Type B pancreatic cell (in vitro differentiated cells): ENCODE measurements at places on chromosomes 11 and 22. TPM values are rescaled to one million over a fixed set of nuclear protein-coding genes. Genes with fewer than 3 reads are reported as not detected.
A peak's percentile ranks its signal among the peaks of the same experiment; 100 is the strongest.

DNA sequence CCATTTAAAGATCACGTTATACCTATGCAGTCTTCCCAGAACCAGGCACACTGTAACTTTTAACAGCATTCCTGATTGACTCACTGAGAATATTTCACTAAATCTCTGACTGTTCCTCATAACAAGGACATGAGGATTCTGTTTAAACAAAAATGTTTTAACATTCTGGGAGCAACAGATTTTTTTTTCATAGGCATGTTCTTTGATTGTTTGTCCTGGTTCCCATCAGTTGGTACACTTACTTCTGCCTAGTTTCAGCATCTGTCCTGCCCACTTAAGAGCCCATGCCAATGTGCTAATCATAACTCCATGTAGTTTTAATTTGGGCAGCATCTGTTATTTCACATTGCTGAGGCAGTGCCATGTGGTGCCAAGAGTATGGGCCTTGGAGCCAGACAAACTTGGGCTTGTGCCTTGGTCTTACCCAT is 138.5 kb upstream of the CTSC start:
- no peaks in the 10 kb centered on the region for H3K4me1 ChIP-seq
- no peak overlapping the region for H3K27ac ChIP-seq
- DNase-seq = no peak

DNA sequence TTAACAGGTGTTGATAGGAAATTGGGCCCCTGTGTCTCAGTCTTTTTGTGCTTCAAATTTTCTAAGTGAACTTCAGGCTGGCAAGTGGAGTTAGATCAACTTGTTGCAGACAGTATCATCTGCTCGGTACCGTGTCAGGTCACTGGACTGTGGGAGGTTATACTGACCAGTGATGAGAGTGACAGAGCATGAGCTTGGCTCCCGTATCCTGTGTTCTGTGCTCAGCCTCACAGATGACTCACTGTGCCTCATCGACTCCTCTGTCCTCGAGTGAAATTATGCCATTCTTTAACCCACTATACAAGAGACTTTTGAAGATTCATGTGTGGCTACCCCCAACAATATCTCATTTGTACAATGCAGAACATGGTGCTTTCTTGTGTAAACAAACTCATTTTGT is 7.9 kb downstream of the GRAP2 start:
- H3K4me3 ChIP-seq = no peak overlapping the region
- H3K27ac ChIP-seq = no peak overlapping the region
- peaks cover 2% of the 10 kb centered on the region for H3K4me1 ChIP-seq
- peaks cover 22% of the 10 kb centered on the region for H3K27me3 ChIP-seq
- no peaks in the 10 kb centered on the region for H3K36me3 ChIP-seq
- no peak for DNase-seq

DNA sequence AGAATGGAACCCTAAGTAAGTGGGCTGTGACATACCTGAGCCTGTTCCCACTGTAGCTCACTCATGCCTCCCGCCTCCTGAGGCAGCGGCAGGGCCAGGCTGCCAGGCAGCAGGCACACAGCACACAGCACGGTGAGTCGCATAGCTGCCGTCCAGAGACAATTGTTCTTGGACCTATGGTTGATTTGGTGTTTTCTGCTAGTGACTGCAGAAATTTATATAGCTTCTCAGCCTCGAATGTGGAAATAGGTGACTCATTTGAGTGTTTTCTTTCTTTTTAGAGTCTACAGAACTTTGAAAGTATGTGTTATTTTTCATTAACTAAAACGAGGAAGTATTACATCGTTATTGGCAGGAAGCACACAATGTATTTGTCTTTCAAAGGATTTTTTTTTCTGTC is at the start of gene MMP7:
TSS of gene MMP7 (minus strand) at position 190 of the 400 bp plus-strand sequence. CDS start at position 143, 47 bp downstream.
- no peak within 1 kb of the TSS for H3K27ac ChIP-seq
- DNase-seq = no peak
- no peaks in the 10 kb centered on the region for H3K27me3 ChIP-seq
- H3K4me1 ChIP-seq = no peaks in the 10 kb centered on the region
- H3K4me3 ChIP-seq = no peak within 1 kb of the TSS
- no peaks in the 10 kb centered on the region for H3K36me3 ChIP-seq

DNA sequence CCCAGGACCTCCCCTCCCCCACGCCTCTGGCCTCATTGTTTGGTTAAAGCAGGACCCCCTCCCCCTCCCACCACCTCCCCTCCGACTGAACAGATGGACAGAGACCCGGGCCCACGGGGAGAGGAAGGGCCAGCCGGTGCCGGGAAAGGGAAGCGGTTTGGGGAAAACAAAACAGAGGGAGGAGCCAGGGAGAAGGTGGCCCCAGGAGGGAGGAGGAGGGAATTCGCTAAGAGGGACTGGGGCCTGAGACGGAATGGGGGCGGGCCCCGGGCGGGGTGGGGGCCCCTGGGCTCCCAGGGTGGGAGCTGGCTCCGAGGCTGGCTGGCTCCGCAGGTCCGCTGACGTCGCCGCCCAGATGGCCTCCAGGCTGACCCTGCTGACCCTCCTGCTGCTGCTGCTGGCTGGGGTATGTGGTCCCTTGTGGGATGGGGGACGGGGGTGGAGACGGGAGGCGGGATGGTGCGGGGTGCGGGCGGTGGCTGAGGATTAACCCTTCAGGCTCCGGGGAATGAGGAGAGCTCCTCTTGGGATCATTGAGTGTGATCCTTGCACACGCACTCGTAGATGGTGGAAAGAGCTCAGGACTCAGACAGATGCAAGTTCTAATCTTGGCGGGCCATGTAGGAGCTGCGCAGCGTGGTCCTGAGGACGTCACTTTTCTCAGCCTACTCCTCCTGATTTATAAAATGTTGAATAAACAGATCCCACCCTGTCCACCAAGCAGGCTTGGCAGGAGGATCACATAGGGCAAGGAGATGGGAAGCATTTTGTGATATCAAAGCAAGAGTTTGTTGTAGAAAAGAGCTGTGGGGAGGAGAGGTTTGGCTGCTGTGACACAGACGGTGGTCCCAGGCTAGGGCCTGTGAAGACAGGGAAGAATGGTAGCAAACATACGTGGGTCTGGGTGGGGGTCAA is 688 bp downstream of the SERPING1 start:
- H3K4me3 ChIP-seq = peak overlapping the region; percentile 86
- H3K36me3 ChIP-seq = peaks cover 3% of the 10 kb centered on the region
- DNase-seq = peak; percentile 84
- H3K27ac ChIP-seq = peak overlapping the region; percentile 91
- H3K4me1 ChIP-seq = peaks cover 40% of the 10 kb centered on the region

DNA sequence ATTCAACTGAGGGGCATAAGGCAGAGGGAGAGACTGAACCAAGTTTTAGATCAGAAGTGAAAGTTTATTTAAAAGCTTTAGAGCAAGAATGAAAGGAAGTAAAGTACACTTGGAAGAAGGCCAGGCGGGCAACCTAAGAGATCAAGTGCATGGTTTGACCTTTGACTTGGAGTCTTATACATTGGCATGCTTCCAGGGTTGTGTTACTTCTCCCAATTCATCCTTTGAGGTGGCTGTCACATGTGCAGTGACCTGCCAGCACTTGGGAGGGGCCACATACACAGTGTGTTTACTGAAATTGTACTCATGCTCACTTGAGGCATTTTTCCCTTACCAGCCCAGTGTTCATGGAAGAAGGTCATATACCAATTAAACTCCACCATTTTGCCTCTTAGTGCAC is 30.4 kb downstream of the CYP2R1 start:
- H3K36me3 ChIP-seq = peaks cover 8% of the 10 kb centered on the region
- no peak overlapping the region for H3K4me3 ChIP-seq
- H3K27ac ChIP-seq = no peak overlapping the region

DNA sequence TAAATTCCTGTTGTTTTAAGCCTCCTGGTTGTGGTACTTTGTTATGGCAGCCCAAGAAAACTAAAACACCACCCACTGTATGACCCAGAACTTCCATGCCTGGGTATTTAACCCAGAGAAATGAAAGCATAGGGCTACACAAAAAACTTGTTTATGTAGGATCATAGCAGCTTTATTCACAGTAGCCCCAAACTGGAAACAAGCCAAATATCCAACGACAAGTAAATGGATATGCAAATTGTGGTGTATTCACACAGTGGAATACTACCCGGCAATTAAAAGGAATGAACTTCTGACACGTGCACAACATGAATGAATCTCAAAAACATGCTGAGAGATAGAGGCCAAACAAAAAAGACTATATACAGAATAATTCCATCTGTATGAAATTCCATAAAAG is 62.2 kb upstream of the NAV2 start:
- H3K36me3 ChIP-seq = no peaks in the 10 kb centered on the region
- H3K27me3 ChIP-seq = no peaks in the 10 kb centered on the region
- no peak overlapping the region for H3K27ac ChIP-seq
- no peak overlapping the region for H3K4me3 ChIP-seq
- H3K4me1 ChIP-seq = peaks cover 25% of the 10 kb centered on the region
- no peak for DNase-seq

DNA sequence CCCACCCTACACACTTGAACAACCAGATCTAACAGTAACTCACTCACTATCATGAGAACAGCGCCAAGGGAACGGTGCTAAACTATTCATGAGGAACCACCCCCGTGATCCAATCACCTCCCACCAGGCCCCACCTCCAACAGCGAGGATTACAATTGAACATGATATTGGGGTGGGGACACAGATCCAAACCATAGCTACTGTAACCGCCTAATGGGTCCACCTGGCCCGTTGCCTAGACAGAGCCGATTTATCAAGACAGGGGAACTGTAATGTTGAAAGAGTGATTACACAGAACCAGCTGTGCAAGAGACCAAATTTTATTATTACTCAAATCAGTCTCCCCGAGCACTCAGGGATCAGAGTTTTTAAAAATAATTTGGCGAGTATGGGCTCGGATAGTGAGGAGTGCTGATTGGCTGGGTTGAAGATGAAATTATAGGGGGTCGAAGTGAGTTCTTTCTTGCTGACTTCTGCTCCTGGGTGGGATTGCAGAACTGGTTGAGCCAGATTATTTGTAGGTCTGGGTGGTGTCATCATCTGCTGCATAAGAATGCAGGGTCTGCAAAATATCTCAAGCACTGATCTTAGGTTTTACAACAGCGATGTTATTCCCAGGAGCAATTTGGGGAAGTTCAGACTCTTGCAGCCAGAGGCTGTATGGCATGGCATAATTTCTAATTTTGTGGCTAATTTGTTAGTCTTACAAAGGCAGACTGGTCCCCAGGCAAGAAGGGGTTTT is 17.9 kb upstream of the ZC3H12C start:
- no peaks in the 10 kb centered on the region for H3K27me3 ChIP-seq
- peak overlapping the region; percentile 68 for H3K4me3 ChIP-seq
- H3K4me1 ChIP-seq = peaks cover 18% of the 10 kb centered on the region
- peak overlapping the region; percentile 82 for H3K27ac ChIP-seq

DNA sequence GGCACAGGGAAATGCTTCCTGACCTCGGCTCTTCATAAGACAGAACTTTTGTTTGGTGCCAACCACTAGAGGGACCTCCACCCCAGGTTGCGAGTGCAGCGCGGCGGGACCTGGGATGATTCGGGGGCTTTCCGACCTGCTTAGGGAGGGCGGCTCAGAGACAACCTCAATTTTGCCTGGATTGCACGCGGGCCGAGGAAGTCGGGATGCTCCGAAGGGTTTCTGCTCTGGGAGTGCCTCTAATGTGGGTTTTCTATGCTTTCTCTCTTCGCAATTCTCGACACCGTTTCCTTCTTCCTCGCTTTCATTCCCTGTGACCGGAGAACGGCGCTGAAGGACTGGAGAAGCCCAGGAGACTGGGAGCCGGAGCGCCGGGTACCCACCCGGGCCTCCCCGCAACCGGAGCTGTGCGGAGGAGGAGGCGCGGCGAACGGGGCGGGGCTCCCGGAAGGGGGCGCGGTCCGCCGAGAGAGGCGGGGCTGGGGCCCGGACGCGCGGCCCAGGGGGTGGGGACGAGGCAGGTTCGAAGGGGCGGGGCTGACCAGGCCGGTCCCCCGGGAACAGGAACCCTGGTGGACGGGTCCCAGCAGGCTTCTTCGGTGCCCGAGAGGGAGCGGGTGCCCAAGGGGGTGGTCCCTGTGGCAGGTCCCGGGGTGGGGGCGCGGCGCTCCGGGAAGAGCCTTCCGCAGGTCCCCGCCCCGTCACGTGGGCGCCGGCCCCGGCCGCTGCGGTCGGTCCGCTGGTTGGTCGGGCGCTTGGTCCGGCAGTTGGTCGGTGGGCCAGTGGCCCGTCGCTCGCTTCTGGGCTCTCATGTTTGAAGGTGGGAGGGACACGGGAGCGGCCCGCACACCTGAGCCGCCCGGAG is at the start of gene PPFIBP2:
TSS of gene PPFIBP2 (plus strand) at position 766 of the 865 bp plus-strand sequence. CDS start 35,477 bp downstream, outside the sequence.
- peaks cover 32% of the 10 kb centered on the region for H3K4me1 ChIP-seq
- DNase-seq = peak; percentile 87
- peak within 1 kb of the TSS; percentile 95 for H3K4me3 ChIP-seq
- peak within 1 kb of the TSS; percentile 94 for H3K27ac ChIP-seq
- H3K36me3 ChIP-seq = peaks cover 2% of the 10 kb centered on the region
- peaks cover 5% of the 10 kb centered on the region for H3K27me3 ChIP-seq

DNA sequence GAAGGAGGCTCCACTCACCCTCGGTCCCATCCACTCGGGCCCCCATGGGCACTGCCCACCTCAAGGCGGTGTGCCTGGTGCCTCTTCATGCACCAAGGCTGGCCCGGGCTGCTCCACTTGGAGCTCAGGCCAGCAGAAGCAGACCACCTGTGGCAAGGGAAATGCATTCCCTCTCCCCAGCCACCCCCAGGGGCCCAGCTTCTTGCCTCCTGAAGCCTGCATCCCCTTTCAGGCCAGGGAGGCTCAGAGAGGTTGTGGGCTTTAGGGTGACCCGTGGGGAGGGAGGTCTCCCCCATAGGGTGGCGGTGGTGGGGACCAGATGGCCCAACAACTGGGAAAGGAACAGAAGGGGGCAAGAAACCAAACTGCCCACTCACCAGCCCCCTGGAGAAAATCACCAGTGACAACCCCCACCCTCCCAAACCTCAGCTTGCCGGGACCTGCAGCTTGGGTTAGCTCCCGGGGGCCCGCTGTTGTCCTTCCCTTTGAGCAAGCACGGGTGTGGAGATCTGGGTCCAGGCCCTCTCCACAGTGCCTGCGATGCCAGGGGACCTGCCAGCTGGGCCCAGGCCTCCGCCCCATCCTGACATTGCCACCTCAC is 8.4 kb downstream of the CBX6 start:
- H3K27me3 ChIP-seq = no peaks in the 10 kb centered on the region
- H3K4me3 ChIP-seq = no peak overlapping the region
- no peak for DNase-seq
- H3K27ac ChIP-seq = no peak overlapping the region

DNA sequence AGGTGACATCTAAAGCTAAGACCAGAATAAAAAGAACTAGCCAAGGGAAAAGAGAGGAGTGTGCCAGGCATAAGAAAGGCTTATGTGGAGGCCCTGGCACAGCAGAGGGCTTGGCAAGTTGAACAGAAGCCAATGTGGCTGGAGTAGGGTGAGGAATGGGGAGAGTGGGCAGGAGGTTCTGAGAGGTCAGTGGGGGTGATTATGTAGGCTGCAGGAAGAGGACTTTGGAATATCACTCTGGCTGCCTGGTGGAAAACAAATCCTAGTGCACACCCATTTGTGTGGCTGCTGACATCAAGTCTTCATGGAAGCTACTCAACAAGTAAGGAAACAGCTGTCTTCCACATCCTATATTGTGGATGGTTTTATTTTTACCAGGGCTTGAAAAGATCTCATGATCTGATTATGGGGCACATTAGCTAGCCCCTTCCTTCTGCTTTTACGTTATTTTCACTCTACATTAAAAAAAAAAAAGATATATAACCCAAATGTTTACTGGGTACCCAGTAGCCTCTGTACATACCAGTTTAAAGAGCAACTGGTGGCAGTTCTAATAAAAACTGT is 3.4 kb downstream of the MRPL16 start:
- H3K4me1 ChIP-seq = peaks cover 15% of the 10 kb centered on the region
- H3K36me3 ChIP-seq = peaks cover 19% of the 10 kb centered on the region
- H3K4me3 ChIP-seq = peak overlapping the region; percentile 37
- H3K27me3 ChIP-seq = no peaks in the 10 kb centered on the region
- DNase-seq = no peak

Gene CDC42BPG
- 20.1 and 47.7 TPM in 2 replicates for total RNA-seq

Gene DCHS1
- total RNA-seq = 3.9 and 54.9 TPM in 2 replicates

Gene BTG4
- not detected in 2 replicates for total RNA-seq

Gene OR10A2
- total RNA-seq = not detected in 2 replicates

Gene ZBTB16
- total RNA-seq = 2.6 and 11.9 TPM in 2 replicates

Gene OR52N4
- not detected in 2 replicates for total RNA-seq
